Lung (tissue), 17 donors: ENCODE measurements at places on chromosomes 2 and 18. TPM values are rescaled to one million over a fixed set of nuclear protein-coding genes. Genes with fewer than 3 reads are reported as not detected.

ABCB11 gene
- polyA plus RNA-seq = 0.02 TPM

ARHGAP25 gene
- 43.0 TPM for polyA plus RNA-seq

NEB gene
- 1.2 TPM for polyA plus RNA-seq

- no peaks in the 10 kb centered on the region for H3K4me1 ChIP-seq
- H3K36me3 ChIP-seq = peaks cover 28% of the 10 kb centered on the region
- H3K4me3 ChIP-seq = no peak overlapping the region
- peak; percentile 62 for DNase-seq
Measured at GRCh38 chr18:13112982-13113381, 105.6 kb upstream of the LDLRAD4 start.

DNA sequence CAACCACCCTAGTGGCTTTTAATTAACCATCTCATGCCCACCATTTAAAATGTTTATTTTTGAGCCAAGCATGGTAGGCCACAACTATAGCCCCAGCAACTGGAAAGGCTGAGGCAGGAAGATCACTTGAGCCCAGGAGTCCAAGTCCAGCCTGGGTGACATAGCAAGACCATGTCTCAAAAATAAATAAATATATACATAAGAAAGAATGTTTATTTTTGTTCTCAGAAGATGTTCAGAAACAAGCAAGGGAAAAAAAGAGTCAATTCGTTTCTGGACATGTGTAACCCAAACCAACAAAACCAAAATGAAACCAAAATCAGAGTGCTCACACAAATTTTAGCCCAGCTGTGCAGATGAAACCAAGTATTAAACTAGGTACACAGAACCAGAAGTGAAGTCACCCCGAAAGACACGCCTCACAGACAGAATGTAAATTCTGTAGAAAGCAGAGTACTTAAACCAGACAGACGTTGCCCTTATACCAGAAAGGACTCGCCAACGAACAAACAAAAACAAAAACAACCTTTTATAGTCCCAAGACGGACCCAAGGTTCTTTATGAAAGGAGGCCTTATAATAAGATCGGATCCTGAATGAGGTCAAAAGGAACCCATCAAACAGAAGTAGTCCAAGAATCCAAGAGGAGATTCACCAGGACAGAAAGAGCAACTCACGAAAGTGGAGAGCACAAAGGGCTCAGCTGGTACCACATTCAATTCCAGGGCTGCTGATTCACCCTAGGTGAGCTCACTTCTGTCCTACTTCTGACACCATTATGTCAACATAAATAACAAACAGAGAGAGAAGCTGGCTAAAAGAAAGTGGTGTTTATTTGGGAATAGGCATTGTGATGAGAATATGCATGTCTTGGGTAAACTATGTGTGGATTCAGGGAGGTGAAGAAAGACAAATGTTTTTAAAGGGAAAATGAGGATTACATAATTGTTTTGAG, 31.8 kb upstream of the MTCL1 start:
- no peak overlapping the region for H3K27ac ChIP-seq
- no peaks in the 10 kb centered on the region for H3K4me1 ChIP-seq
- H3K4me3 ChIP-seq = no peak overlapping the region
- DNase-seq = no peak
- H3K36me3 ChIP-seq = no peaks in the 10 kb centered on the region

- H3K4me1 ChIP-seq = no peaks in the 10 kb centered on the region
- no peaks in the 10 kb centered on the region for H3K36me3 ChIP-seq
- DNase-seq = no peak
- H3K27ac ChIP-seq = no peak overlapping the region
- no peaks in the 10 kb centered on the region for H3K27me3 ChIP-seq
- no peak overlapping the region for H3K4me3 ChIP-seq
Measured at GRCh38 chr2:55441280-55441892, 21.7 kb upstream of the CCDC88A start.
